ENCODE measurements at places on chromosomes 7 and 10.

- DNase-seq = no peak
Observed at GRCh38 chr10:94889123-94889522, 49.3 kb upstream of the CYP2C9 start.

DNA sequence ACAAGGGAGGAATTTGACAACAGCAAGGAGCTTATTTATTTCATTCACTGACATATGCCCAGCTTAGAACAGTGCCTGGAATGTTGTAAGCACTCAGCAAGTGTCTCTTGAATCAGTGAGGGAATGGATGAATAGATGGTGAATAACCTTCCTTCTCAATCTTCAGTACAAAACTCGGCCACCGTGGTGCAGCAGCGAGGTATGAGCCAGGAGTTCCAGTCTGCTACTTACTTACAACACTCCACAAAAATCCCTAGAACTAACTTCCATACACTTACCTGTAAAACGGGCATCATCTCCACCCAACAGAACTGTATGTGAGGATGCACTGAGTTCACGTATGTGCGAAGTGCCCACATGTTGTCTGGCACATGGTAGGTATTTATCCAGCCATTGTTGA is 237.4 kb downstream of the WDR11 start:
- DNase-seq = peak; percentile 3

- no peak for DNase-seq
Observed at GRCh38 chr7:5279734-5280133, 3.0 kb upstream of the SLC29A4 start.

- peak; percentile 92 for DNase-seq
Observed at GRCh38 chr7:64541438-64542359, 21.2 kb downstream of the ZNF680 start.

DNA sequence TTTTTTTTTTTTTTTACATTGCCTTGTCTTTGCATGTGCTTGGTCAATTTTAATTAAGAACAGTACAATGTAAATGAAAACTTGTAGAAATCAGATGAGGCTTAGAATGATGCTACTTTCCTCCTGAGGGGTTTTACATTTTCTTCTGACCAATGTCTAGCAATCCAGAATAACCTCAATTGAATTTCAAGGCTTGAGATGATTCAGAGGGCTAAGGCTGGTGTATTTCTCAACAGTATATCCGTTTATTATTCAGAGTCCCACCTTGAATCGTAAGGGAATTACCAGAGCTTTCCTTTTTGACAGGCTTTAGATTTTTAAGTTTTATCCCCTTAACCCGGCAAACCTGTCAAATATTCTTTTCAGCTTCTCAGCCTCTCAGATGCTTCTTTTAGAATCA is 231.2 kb upstream of the STK17A start:
- no peak for DNase-seq

- no peak for DNase-seq
Observed at GRCh38 chr7:155706376-155706775, 61.9 kb downstream of the RBM33 start.

GRCh38 chr7:94266238-94266644 is 128.5 kb upstream of the COL1A2 start:
- peak; percentile 87 for DNase-seq

DNA sequence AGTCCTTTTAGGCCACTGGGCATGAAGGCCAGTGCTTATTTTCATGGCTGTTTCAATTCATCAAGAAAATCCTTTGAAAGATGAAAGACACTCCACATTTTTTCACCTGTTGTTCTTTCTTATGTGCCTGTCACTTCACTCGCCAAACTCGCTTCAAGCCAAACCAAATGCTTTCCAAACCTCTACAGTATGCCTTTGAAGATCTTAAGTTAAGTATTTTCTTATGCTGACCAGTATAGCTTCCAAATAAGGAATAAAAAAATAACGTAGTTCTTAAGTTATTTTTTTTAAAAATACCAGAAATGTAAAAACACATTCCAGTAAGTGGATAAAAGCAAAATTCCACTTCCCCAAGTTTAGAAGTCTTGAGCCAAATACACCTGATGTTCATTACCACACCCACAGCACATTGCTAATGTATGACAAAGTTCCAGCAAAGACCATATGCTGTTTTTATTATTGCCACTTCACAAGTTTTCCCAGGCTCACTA is 186.1 kb downstream of the MTERF1 start:
- no peak for DNase-seq

DNA sequence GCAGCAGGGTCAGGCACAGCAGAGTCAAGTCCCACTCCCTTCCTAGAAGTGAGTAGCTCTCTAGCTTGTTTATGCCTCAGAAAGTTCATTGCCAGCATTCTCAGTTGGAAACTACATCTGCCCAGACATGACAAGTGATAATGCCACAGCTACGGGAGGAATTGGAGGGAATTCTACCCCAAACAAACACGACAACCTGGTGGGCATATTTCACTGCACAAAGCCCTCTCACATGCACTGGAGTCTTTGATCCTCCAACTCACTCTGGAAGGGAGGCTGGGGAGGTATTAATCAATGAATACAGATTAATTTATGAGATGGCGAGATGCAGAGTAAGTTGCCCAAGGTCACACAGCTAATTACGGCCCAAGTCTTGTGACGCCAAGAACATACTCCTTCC is 126.0 kb upstream of the MGMT start:
- no peak for DNase-seq

DNA sequence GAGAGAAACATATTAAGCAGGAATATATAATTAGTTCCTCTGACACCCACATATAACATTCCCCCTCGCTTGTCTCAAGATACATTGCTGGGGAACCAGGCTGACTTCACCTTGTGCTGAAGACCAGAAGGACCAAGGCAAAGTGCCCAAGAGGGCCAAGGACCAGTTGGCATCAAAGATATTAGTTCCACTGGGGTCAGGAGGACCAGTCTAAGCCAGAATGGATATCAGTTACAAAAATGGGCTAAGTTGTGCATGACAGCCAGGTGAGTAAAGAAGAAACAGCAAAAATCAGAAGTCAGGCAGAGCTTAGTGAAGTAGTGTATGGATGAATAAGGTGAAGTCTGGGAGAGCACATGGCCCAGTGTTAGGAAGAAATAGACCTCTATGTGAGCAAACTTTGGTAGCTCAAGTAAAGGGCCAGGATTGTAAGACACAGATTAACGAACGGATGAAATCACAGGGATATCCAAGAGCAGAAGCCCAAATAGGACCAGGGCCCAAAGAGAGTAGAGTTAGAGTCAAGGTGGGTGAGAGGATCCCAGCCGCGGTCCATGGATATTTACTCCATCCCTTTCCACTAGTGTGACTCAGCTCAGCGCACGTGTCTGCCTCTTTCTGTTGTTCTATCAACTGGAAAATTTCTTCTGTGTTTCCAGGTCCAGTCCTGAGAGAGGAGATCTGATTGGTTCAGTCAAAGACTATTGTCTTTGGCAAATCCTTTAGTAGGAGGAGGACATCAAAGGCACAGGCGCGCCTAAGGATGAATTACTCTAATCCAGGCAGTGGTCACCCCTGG is 5.0 kb downstream of the CALD1 start:
- DNase-seq = no peak

- no peak for DNase-seq
Observed at GRCh38 chr10:86730227-86730626, 26.2 kb upstream of the BMPR1A start.

DNA sequence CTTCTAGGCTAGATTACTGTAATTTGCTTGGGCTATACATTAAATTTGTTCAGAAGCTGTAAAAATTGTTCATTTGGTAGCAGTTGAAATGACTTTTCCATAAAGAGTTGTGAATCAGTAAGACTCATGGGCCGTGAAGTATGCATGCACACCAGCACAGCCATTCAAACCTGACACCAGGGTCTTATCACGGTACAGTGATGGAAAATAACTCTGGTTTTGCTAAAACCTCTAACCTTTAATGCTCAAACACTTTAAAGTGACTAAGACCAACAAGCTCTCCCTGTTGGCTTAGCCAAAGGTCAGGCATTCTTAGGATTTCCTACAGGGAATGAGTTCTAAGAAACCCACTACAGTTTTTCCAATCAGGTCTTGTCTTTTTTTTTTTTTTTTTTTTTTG is 11.5 kb downstream of the ARL3 start:
- no peak for DNase-seq

- no peak for DNase-seq
Observed at GRCh38 chr7:140559410-140559809, 80.1 kb upstream of the MKRN1 start.

GRCh38 chr7:93964813-93965212 is 39.3 kb downstream of the BET1 start:
- DNase-seq = no peak

- no peak for DNase-seq
Observed at GRCh38 chr7:43456200-43456599, 126.7 kb upstream of the STK17A start.

Data from OCI-M1 (cell line).